ENCODE measurements at places on chromosomes 1 and 21. TPM values are rescaled to one million over a fixed set of nuclear protein-coding genes. Genes with fewer than 3 reads are reported as not detected.

GRCh38 chr1:85654066-85654782 is 54.0 kb downstream of the ZNHIT6 start:
- peak; percentile 55 for ATAC-seq

- peak; percentile 41 for ATAC-seq
These were observed 16.0 kb downstream of the DHRS3 start for GRCh38 chr1:12601700-12602658.

DNA sequence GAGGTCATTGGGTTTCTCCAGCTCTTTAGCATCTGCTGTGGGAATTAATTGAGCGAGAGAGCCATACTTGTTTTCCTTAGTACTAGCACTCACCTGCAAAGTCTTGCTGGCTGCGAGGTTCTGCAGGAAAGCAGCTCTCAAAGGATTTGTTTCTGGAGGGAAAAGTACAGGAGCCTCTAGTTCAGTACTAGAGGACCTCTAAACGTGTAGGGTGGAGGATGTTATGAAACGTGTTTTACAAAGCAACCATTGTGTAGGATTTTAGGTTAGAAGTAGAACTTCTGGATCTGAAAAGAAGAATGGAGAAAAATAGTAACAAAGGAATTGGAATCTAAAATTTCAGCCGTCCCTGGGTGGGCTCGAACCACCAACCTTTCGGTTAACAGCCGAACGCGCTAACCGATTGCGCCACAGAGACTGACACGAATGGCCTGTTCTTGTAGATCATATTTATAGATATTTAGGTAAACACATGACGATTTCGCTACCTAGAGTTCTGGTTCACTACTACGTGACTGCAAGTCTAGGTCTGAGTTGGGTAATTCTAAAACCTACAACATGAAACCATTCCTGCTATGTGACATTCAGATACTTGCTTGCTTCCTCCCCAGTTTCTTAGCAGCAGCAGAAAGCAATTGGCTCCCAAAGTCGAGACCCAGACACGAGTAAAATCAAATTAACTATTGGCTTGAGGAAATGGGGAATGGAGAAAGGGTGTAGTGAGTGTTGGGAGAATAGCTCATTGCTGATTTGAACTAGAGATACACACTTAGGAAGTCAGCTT is 60.2 kb upstream of the CFAP126 start:
- peak; percentile 68 for ATAC-seq

DNA sequence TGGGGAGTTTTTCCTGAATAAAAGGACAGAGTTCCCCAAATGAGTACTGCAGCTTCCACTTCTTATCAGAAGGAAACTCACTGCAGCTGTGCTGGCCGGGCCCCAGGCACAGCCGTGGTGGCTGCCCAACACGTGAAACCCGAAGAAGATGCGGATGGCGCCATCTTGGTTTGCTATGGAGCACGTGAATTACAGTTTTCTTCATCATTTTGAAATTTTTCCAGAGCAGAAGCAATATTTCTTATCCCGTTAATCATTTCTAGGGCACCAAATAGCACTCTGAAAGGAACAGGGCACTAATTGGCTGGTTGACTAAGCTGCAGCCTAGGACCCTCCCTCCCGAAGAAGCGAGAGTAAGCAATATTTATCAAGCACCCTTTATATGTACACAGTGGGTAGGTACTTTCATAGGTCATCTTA is 63.2 kb upstream of the EPS8L3 start:
- no peak for ATAC-seq

GRCh38 chr1:64624218-64624713 is 120.6 kb upstream of the RAVER2 start:
- ATAC-seq, result peak; percentile 70

GRCh38 chr1:20075345-20075744 is 5.4 kb downstream of the PLA2G5 start:
- no peak for ATAC-seq

- peak; percentile 16 for ATAC-seq
These were observed 141.1 kb downstream of the TOMM20 start for GRCh38 chr1:234987415-234988154.

- ATAC-seq, result no peak
These were observed 3.0 kb downstream of the RAB25 start for GRCh38 chr1:156063997-156064285.

DNA sequence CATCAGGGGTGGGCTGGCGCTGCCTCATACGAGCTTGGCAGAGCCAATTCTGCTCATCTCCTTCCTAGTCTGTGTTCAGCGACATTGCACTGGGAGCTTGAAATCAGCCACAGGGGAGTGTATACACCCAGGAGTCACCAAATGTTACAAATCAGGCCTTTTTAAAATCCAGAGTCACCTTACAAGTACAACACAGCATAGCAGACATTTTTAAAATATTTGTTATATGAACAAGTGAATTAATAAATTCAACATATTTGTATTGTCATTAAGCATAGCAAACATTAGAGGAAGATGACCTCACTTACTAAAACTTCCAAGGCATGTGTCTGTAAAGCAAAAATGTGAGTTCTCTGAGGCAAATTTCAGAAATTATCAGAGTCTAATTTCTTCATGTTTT is 210.0 kb downstream of the HLX start:
- ATAC-seq, result no peak

GRCh38 chr1:45669379-45669778 is 17.0 kb downstream of the GPBP1L1 start:
- ATAC-seq, result no peak

DNA sequence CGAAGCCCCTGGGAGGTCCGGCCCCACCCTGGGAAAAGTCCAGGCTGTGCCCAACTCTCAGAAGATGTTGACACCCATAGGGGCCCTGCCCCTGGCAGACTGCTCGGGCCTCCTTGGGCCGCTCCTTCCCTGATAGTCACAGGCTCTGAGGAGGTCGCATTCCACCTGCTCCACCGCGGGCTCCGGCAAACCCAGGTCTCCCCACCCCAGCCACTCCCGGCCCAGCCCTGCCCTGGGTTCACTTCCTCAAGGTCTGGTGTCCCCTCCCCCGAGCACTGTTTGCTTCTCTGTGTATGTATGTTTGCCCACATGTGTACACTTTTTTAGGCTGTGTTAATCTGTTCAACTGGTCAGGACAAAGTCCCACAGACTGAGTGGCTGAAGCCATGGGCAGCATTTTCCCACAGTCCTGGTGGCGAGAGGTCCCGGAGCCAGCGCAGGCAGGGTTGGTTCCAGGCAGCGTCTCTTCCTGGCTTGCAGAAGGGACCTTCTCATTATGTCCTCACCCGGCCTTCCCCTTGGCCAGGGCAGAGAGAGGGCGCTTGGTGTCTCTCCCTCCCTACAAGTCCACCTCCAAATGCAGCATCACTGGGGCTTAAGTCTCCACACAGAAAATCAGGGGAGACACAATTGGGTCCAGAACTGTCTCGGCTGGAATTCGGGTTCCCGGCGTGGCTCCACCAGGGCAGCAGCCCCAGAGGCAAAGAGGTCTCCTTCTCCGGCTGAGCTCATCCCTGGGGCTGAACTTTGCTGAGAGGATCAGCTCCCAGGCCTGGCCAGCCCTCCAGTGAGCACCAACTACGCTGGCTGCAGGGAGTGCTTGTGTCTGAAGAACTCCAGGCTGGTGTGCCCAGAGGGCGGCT is 10.5 kb upstream of the PRXL2B start:
- ATAC-seq, result no peak

DNA sequence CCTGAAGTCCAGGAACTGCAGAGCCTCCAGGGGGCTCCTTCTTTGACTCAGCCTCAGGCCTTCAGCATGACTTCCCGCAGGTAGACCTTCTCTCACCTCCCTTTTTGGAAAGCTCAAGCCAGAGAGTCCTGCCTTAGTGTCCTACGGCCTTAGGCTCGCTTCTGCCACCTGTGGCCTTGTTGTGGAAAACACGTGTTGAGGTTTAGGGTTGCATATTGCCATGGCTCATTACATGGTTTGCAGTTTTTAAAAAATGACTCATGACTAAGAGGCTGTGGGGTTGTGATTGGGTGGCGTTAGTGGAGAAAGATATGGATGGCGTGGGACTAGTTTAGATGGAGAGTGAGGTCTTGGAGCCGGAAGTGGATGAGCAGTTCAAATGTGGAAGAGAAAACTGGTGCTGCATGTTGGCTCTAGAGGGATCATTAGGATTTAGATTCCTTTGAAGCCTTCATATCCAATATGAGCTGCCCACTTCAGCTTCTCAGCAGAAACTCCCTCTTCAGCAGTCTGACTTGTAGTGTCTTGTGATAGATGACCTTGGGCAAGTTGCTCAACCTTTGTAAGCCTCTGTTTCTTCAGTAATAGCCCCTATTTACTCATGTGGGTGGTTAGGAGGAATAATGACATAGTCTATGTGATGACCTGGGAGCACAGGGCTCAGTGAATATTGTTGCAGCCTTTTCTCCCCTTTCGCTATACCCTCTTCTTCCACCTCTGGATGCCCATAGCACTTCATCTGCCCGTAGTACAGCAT is 6.5 kb upstream of the FGGY start:
- peak; percentile 85 for ATAC-seq

GRCh38 chr1:201696217-201696761 is 132.7 kb upstream of the IPO9 start:
- no peak for ATAC-seq

GRCh38 chr1:167706931-167707877 is 14.6 kb upstream of the MPZL1 start:
- ATAC-seq, result peak; percentile 72

DNA sequence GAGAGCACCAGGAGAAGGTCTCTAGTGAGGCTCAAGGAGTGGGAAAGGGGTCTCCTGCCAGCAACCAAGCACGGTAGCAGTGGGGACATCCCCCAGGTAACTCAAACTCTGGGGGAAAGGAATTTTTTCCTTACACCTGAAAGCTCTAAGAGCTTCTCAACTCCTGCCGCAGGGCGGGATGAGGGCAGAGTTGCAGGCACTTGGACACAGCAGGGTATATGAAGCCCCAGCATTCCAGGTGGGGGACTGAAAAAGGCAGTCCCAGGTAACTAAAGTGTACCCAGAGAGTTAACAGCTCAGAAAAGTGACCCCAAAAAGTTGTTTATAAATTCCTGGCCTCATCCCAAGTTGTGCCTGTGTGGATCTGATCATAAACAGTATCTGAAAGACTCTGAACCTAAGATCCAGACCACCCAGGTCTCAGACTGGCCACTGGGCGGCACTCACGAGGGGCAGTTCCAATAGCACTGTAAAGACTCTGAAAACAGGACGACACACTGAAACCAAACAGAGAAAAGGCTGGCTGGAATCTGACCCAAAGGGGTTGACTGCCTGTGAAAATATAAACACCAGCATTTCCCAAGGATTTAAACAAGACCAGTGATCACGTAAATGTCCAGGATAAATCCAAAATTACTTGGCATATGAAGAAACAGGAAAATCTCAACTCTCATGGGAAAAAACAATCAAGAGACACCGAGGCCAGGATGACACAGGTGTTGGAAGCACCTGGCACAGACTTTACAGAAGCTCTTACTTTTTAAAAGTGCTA is 47.5 kb downstream of the HSF2BP start:
- no peak for ATAC-seq

DNA sequence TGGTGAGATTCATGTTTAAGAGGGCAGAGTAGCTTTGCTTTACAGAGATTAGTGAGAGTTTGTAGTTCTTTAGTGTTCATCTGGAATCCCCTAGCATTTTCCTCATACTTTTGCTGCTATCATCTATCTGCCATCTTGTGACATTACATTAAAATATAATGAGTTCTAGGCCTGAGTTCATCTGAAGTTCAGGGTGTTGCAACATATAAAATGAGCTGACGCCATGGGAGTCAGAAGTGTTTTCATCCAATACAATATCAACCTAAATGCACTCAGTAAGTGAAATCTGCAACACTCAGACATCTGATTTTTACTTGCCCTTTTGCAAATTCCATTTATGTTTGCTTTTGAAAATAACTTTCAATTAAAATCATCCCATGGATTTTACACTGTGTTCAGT is 153.8 kb downstream of the NTNG1 start:
- no peak for ATAC-seq

DNA sequence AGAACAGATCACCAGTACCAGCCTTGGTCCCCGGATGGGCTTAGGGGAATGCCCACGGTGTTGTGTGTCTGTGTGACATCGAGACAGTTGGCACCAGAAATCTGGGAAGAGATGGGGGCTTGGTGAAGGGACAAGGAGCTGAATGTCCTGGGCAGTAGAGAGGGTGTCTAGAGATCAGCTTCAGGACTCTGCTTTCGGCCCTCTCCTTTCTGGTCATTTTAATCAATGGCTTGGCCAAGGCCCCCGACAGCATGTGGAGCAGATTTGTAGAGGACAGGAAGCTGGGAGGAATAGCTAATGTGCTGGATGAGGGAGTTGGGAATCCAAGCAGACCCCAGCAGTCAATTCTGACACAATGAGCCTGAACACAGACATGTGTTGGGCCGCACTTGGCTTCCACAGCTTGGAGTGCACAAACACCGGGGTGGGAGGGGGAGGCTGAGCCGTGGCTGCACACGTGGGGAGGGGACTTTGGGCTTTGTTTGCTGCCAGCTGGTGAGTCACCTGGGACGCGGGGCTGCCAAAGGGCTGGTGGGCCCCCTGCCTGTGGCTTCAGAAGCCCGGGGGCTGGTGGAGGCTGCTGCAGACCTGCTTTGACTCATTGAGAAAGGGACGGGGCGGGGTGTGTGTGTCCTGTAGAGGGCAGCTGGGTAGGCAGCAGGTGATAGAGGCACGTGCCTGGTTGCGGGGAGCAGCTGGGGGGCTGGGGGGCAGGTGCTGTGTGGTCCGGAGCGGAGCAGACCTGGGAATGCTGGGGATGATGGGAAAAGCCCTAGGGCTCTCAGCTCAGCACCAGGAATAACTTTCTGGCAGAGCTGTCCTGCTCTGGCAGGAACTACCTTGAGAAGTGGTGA is 20.9 kb downstream of the SLC1A7 start:
- no peak for ATAC-seq

- ATAC-seq, result no peak
These were observed 22.9 kb upstream of the DIP2A start for GRCh38 chr21:46435786-46436227.

DNA sequence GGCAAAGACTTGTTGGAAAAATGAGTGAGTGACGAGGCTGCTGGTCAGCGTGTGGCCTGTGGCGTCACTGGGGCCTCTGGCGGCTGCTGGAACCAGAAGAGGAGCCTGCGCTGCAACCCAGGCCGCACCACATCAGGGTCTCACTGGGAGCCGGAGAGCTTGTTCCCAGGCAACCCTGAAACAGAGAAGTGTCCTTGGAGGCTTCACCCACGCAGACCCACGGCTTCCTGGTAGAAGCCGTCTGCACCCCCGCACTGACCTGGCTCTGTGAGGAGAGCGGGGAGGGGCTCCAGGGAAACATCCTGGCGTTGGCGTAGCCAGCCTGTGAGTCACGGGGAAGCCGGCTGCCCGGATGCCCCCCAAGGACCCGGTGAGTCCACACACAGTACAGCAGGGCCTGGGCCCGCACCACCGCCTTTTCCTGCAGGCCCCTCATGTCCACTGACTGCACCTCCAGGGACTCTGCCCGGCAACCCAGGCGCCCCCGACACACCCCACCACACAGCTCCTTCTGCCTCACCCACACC is 57.4 kb downstream of the COL6A1 start:
- ATAC-seq, result no peak

BTBD8 gene
- total RNA-seq, result 2.6 TPM

COL8A2 gene
- total RNA-seq, result not detected

LCE3E gene
- not detected for total RNA-seq

OR2T29 gene
- not detected for total RNA-seq
